ENCODE measurements at places on chromosomes 1 and 21.

DNA sequence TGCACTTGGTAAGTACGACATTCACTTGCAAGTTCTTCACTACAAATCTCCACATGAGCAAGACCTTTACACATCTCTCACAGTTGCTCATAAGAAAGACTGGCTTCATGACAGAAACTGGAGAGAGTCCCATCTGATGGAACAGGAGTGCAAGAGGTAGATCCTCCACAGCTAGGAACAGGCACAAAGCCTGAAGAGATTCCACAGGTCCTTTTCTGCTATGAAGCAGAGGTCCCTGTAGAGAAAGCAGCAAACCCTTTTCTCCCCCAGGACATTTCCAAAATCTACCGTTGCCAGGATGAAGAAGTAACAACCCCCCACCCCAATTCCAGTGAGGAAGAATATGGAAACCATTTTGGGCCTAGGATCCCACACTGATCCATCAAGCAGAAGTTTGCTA is 47.3 kb downstream of the EIF4G3 start:
- no peak for DNase-seq

GRCh38 chr1:199756066-199756465 is 271.4 kb upstream of the NR5A2 start:
- no peak for DNase-seq

DNA sequence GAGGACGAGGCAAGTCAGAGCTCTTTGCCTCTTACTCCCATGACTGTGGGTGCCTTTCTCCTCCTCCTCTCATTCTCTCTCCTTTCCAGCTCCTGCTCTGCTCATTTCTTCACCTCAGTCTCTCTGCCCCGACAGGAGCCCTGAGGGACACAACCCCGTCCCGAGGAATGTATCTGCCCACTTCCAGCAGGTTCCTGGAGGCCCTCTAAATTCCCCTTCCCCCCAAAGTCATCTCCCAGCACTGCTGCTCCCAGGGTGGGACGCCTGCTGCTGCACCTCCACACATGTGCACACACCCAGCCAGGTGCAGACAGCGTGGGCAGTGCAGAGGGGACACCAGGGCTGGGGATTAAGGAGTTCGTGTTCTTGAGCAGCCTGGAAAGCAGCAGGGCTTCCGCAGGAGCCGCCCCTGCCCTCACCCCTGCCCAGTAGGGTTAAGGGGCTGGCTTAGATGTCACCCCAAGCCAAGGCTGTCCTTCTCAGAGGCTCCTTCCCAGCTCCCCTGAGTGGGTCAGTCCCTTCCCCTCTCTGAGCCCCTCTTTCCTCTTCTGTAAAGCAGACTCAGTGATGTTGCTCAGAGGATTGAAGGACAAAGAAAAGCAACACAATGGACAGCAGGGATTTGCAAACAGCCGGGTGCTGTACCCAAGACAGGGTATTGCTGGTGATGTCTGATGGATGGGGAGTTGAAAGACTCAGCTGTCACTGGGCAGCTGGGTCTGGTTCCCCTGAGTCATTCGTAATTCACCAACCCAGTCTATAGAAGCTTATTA is 346.0 kb downstream of the MATN1 start:
- no peak for DNase-seq

GRCh38 chr1:176522310-176522845 is 59.4 kb downstream of the PAPPA2 start:
- peak; percentile 2 for DNase-seq

- no peak for DNase-seq
These were observed 14.7 kb downstream of the MDM4 start for GRCh38 chr1:204530932-204531331.

DNA sequence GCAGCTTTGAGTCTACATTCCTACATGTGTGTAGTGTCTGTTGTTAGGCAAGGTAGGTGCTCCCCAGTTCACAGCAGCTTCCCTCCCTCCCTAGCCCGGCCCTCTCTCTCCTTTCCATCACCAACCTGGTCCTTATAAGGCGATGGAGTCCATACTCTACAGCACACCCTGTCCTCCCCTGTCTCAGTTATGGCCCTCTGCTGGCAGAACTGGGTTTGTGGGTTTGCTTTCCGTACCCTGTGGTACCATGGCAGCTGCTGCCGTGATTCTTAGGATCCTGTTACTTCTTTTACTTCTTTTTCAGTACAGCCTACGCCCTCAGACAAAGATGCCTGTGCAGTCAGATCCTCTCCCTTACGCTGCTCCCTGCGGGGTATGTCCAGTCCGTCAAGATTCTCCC is 31.7 kb downstream of the AK5 start:
- DNase-seq, result no peak

DNA sequence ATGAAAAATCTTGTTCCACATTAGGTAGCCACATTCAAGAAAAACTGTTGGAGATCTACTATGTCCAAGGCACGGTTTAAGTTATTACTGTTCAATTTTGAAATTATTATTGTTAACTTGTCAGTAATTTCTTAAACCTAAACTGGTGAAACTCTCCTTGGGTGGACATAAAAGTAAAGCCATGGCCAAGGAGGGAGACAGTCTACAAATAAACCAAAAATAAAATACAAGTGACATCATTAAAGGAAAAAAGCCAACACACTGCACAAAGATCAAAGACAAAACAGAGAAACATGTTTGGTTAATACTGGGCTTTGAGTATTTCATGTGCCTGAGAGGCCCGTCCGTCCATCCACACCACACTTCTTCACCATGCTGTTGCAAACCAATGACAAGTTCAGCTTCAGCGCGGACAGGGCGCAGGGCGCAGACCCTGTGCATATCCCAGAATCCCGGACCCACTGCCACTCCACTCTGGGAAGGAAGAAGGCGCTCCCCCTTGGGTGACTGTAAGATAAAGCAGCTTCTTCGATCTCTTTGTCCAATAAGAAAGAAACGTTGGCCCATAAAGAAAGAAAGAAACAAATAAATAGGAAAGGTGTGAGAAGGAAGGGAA is 918 bp upstream of the RASAL2 start:
- no peak for DNase-seq

Measured in LoVo (cell line).